Activated CD4-positive, CD25-positive, alpha-beta regulatory T cell (primary cell): ENCODE measurements at places on chromosomes 13 and 19.

- no peak for DNase-seq
Observed at GRCh38 chr13:110957181-110957884, 42.5 kb upstream of the ANKRD10 start.

DNA sequence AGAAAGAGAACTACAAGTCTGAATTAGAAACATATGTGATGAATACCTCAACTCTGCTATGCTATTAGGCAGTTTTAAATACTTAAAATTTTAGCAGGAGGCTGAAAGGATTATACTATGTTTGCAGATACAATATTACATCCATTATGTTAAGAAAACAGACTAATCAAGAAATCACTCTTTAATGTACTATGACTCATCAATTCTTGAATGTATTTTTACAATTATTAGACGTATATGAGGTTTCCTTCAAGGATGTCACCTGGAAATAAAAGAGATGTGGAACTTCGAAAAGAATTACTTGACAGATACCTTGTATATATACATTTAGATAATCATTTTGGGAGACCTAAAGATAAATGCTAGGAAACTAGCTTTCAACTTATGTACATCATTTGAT is 835.6 kb upstream of the MIR17HG start:
- DNase-seq = no peak

DNA sequence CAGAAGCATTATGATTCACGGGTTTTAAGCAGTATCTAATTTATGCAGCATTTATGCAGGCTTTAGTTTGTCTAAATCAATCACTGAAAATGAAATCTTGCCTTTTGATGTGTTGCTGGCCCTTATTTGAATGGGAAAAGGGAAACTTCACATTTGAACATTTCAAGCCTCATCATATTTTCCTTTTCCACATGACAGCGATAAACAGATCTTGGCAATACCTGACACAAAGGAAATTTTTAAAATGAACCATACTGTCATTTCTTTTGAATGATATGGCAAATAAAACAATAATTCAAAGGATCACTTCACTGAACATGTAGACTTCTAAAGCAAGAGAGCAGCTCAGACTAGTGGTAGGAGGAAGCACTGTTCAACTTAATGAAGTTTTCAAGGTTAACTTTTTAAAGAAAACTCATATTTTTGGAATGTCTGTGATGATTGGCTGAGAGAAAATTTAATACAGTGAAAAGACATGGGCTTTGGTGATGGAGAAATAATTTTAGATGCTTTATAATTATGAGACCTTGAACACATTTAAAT is 198.1 kb downstream of the OXGR1 start:
- DNase-seq = no peak

GRCh38 chr13:83845106-83845505 is 37.2 kb downstream of the SLITRK1 start:
- DNase-seq = no peak

GRCh38 chr13:42218576-42218975 is 53.4 kb upstream of the AKAP11 start:
- DNase-seq = no peak

DNA sequence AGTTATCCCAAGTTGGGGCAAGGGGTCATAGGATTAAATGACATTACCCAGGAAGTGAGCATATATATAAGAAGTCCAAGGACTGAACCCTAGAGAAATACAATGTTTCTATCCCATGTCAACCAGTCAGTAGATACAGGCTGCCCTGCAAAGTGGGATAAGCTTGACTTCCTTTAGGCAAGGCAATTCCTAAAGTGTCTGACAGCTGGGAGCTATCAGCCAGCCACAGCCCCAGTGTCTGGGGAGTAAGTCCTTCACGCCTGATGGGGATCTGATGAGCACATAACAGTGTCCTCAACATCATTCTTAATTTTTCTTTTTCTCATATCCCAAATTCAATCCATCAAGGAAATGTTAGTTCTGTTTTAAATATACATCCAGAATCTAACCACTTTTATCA is 54.1 kb downstream of the DNAJC15 start:
- DNase-seq = no peak

- DNase-seq = no peak
Observed at GRCh38 chr19:18057557-18057956, 29.2 kb downstream of the IL12RB1 start.
